ENCODE measurements at places on chromosomes 16 and 17.

- no peak for DNase-seq
These were observed 475.1 kb downstream of the WWOX start for GRCh38 chr16:78574571-78574970.

DNA sequence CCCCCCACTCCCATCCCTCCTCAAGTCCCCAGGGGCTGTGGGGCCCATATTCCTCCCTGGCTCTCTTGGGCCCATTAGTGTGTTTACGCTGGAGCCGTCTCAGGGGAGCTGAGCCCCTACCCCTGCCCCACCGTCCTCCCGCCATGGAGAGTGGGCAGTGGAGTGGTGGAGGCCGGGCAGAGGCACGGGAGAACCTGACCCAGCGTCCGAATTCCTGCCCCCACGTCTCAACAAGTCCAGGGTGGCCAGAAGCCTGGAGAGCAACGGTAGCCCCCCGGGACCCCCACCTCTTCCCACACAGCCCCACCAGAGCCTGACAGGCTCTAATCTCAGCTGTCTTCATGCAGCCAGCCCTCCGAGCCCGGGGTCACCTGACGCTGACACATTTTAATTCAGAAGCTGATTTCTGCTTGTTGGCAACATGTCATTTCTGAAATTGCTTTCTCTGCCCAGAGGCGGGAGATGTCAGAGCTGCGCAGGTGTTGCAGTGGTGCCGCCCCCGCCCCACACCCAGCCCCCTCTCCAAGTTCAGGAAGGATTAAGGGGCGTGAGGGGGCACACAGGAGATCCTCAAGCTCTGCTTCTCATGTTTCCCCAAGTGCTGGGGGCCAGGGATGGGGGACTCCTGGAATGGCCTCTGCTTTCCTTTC is 32.6 kb downstream of the WNT9B start:
- DNase-seq = no peak

DNA sequence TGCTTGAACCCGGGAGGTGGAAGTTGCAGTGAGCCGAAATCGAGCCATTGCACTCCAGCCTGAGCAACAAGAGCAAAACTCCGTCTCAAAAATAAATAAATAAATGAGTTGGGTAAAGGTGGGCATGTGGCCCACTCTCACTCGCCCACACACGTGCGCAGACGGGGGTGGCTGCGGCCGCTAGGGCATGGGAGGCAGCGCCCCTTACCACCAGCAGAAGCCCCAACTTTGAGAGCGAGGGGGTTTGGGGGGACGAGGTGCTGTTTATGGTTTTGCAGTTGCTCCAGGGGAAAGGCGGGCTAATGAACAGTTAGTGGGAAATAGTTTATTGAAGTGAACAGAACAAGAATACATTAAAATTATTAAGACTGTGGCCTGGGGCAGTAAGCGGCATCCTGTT is 14.9 kb upstream of the RBFOX3 start:
- DNase-seq = no peak

- no peak for DNase-seq
These were observed 30.8 kb downstream of the CDIP1 start for GRCh38 chr16:4507588-4508345.

GRCh38 chr17:43051969-43052368 is 26.9 kb downstream of the RND2 start:
- DNase-seq = no peak

GRCh38 chr17:71107136-71107535 is 937.8 kb downstream of the KCNJ2 start:
- no peak for DNase-seq

- DNase-seq = no peak
These were observed 28.0 kb upstream of the EVI2A start for GRCh38 chr17:31349454-31349853.

GRCh38 chr16:1147027-1147426 is 5.9 kb upstream of the CACNA1H start:
- no peak for DNase-seq

- no peak for DNase-seq
These were observed 39.0 kb downstream of the SLC6A4 start for GRCh38 chr17:30196504-30196903.

DNA sequence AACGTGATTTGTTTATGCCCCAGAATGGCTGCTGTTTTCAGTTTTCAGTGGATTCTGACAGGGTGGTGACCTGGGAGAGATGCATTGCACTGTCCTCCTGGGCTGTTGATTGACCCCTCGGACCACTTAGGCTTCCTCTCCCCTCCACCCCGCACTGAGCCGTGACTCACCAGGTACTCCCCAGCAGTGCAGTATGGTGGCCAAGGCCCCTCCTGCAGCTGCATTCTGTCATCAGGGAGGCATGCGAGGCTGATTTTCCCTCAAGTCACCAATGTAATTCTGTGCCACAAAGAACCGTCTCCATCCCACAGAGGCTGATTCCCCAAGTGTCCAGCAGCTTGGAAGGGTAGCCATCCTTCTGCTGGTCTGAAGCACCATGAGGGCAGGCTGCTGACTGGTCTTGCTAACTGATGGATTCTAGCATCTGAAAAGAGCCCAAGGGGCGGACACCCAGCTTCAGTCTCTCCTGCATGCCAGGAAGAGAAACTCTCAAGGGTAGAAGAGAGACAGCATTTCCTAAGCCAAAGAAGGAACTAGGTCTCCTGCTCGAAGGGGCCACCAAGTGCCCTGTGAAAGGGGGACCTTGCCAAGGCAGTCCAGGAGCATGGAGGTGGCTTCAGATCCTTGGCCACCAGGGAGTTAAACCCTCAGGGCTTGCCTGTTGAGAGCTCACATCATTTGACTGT is 148.1 kb downstream of the SOCS1 start:
- DNase-seq = no peak

- no peak for DNase-seq
These were observed 366.5 kb downstream of the SEC14L1 start for GRCh38 chr17:77507111-77507885.

- DNase-seq = no peak
These were observed 50.2 kb downstream of the SMG6 start for GRCh38 chr17:2253362-2253761.

DNA sequence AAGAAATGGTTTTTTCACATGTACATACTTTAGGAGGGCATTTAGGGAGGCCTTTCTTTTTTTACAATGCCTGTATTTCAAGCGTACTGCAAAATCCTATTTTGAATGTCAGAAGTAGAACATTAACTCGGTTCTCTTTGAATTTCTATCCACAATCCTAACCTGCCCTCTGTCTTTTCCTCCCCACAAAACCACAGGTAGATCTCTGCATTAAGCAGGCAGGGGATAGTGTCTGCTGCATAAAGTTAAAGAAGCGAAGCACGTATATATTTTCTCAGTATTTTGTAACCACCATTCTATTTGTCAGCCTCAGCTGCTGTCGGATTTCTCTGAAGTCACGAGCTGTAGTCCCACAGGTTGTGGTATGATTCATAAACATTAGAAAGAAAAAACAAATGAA is 137.5 kb downstream of the SHISA6 start:
- no peak for DNase-seq

GRCh38 chr16:48384520-48385252 is 527 bp downstream of the SIAH1 start:
- no peak for DNase-seq

- no peak for DNase-seq
These were observed 10.6 kb upstream of the NUDT16L1 start for GRCh38 chr16:4682616-4683254.

- DNase-seq = no peak
These were observed 35.1 kb downstream of the LMF1 start for GRCh38 chr16:935684-936083.

DNA sequence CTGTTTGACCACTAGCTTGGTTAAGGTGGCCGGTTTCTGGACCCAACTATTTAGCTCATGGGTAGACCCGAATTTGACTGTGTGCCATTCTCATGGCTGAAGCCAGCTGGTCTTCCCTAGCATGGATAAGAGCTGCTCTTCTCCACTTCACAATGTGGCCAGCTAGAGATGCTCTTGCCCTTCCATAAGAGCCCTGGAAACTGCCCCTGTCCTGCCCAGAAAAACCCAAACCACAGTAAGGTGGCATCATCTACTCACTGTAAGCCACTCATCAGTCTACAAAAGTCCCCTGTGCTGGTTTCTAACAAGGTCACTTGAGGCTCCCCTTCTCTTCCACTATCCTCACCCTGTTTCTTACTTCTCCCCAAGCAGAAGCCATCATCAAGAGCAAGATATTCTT is 165.1 kb downstream of the HS3ST2 start:
- no peak for DNase-seq

DNA sequence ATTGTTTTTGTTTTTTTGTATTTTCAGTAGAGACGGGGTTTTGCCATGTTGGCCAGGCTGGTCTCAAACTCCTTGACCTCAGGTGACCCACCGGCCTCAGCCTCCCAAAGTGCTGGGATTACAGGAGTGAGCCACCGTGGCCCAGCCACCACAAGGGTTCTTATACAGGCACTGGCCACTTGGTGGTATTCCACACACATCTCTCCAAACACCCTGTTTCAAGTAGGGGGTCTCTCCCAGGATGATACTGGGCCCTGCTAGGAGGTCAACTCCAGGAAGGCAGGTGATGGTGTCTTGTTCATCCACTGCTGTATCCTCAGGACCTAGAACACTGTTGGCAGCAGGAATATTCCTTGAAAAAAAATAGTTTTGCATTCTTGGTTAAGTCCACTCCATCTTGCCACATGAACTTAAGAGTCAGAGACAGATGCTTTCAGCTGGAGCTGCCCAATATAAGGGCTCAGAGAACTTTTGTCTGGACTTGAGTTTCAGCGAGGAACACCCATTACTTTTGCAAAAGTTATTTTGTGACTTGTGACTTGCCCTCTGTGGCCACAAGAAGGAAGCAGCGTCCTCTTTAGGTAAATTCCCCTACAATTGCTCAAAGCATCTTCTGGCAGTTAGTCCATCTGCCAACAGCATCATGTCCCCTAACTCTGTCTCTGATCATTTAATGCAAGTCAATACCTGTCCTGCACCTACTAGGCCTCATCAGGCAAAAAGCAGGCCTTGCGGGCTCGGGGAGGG is 7.4 kb upstream of the EEF2K start:
- no peak for DNase-seq

DNA sequence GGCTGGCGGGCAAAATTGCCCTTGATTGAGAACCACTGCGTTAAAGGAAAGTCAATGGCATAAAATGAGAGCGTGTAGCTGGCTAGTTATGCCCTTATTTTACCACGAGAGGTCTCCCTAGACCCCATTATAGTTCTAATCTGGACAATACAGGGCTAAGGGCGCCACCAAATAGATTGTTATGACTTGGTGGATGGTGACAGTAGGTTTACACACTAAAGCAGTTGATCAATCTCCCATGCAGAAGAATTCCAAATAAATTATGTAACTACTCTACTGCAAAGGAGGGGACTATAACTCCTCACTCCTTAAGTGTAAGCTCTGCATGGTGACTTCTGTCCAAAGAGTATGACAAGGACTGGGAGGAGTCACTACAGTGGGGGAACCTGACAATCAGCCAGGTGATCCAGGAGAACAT is 20.4 kb upstream of the YPEL2 start:
- no peak for DNase-seq

DNA sequence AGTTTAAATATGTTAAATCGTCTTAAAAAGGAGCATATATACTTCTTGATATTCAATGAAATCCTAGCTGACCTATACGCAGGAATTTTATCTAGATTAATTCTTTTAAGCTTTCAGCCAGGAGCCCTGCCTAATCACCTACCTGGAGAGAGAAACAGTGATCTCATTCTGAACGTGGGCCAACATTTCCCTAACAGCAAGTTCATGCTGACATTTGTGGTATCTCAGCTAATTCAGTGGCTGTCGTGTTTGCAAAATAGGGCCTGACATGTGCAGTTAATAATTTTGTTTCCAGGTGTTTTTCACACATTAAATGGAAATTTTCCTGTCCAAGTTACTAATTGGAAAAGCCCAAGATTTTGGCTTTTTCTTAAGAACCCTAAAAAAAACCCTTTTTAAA is 17.4 kb downstream of the KRT24 start:
- no peak for DNase-seq

DNA sequence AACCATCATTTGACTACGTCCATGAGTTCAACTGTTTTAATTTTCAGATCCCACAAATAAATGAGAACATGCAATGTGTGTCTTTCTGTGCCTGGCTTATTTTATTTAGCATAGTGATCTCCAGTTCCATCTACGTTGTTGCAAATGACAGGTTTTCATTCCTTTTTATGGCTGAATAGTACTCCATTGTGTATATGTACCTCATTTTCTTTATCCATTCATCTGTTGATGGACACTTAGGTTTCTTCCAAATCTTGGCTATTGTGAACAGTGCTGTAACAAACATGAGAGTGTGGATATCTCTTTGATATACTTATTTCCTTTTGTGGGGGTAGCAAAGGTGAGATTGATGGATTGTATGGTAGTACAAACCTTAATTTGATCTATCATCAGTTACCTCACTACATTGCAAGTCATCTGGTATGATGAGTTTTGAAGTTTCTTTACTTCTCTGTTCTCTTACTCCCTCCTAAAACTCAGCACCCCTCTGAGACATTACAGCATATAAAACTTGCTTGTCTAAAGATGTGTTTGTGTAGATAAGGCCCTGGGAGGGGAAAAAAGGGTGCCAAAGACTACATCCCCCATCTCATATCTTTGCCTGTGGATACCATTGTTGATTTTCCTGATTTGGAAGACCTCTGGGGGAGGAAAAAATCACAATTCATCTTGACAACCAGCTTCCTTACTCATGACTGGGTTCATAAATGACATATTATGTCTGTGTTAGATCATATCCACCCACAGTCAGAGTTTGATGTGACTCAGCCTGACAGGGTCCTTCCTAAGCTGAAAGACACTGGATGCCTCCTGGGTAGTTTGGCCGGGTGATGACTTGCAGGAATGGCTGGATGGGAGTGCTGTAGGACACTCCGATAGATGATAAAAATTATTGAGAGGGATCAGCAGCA is 47.6 kb downstream of the ABCA9 start:
- no peak for DNase-seq

DNA sequence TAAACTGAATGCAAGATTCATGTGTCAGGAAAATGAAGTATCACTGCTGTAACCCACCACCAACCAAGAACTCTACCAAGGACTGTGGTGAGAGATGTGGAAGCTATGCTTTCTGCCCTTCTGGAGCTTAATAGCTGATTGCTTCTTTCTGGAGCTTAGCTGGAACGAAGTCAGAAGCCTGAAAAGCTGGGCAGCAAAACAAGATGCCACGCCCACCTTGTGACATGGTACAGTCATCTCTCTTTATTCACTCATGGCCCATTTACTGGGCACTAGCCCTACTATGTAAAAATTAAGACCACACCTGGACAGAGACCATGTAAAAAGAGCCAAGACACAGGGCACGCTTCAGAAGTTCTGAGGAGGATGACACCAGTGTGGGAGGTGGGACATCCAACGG is 48.1 kb downstream of the TEX2 start:
- DNase-seq = no peak
